ENCODE measurements at places on chromosomes 3 and 15. TPM values are rescaled to one million over a fixed set of nuclear protein-coding genes. Genes with fewer than 3 reads are reported as not detected.

EPHA3 gene
- total RNA-seq, result not detected

ANKRD34C gene
- total RNA-seq, result not detected

ABHD6 gene
- 8.5 TPM for total RNA-seq

CDCP1 gene
- 21.8 TPM for total RNA-seq

LMAN1L gene
- total RNA-seq, result 0.64 TPM

CCDC71 gene
- 23.4 TPM for total RNA-seq

CCDC39 gene
- not detected for total RNA-seq

SEMA3B gene
- total RNA-seq, result 0.30 TPM

GPR149 gene
- not detected for total RNA-seq

UPK1B gene
- not detected for total RNA-seq

CYP1A2 gene
- not detected for total RNA-seq

FBN1 gene
- total RNA-seq, result 1.7 TPM

NMNAT3 gene
- total RNA-seq, result 0.80 TPM

TRH gene
- total RNA-seq, result not detected

PLS1 gene
- 5.5 TPM for total RNA-seq

GOLGA6B gene
- total RNA-seq, result not detected

APOD gene
- total RNA-seq, result 0.27 TPM

MB21D2 gene
- total RNA-seq, result 5.5 TPM

CXCR6 gene
- 10.3 TPM for total RNA-seq

SCG5 gene
- 4.1 TPM for total RNA-seq

CMTM8 gene
- total RNA-seq, result 5.4 TPM

PODXL2 gene
- total RNA-seq, result 2.2 TPM

RLBP1 gene
- not detected for total RNA-seq

NAA80 gene
- 29.0 TPM for total RNA-seq

PSTPIP1 gene
- 142 TPM for total RNA-seq

MME gene
- total RNA-seq, result not detected

ATOSA gene
- 23.5 TPM for total RNA-seq

KBTBD12 gene
- not detected for total RNA-seq

LYZL4 gene
- total RNA-seq, result not detected

AP3B2 gene
- total RNA-seq, result not detected

IQCF5 gene
- total RNA-seq, result not detected

LRRC31 gene
- total RNA-seq, result not detected

SNX22 gene
- 0.36 TPM for total RNA-seq

TMEM207 gene
- not detected for total RNA-seq

TGFBR2 gene
- 43.6 TPM for total RNA-seq

SPESP1 gene
- 0.64 TPM for total RNA-seq

ACKR2 gene
- 1.00 TPM for total RNA-seq

REC114 gene
- not detected for total RNA-seq

PRKCD gene
- total RNA-seq, result 19.5 TPM

HHATL gene
- not detected for total RNA-seq

CFAP100 gene
- not detected for total RNA-seq
